ENCODE measurements at places on chromosomes 3 and 15.

GRCh38 chr15:72319985-72320671 is at the start of gene CELF6:
Gene CELF6 (minus strand): TSS chr15:72320157. CDS start chr15:72319874, 283 bp downstream.
- DNase-seq, result peak; percentile 72

GRCh38 chr3:119604878-119605277 is 7.2 kb downstream of the PLA1A start:
- DNase-seq, result no peak

DNA sequence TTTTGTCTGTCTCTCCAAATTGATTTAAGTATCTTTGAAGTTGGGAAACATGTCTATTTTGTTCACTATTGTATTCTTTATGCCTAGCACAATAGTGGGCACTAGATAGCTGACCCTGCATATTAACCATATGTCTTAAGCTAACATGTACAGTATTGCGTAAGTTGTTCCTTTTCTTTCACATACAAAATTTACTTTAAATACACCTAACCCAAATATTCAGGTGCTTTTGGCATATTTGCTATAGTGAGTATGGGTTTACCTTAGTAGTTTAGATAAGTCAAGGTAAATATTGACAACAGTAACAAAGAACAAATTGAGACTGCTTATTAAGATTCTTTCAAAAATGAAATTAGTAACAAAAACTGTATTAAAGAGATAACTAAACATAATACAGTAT is 50.9 kb downstream of the NRG4 start:
- no peak for DNase-seq

- no peak for DNase-seq
These were observed 58.5 kb upstream of the TNFSF10 start for GRCh38 chr3:172581757-172582166.

- no peak for DNase-seq
These were observed 586.7 kb downstream of the NTRK3 start for GRCh38 chr15:87669846-87670245.

DNA sequence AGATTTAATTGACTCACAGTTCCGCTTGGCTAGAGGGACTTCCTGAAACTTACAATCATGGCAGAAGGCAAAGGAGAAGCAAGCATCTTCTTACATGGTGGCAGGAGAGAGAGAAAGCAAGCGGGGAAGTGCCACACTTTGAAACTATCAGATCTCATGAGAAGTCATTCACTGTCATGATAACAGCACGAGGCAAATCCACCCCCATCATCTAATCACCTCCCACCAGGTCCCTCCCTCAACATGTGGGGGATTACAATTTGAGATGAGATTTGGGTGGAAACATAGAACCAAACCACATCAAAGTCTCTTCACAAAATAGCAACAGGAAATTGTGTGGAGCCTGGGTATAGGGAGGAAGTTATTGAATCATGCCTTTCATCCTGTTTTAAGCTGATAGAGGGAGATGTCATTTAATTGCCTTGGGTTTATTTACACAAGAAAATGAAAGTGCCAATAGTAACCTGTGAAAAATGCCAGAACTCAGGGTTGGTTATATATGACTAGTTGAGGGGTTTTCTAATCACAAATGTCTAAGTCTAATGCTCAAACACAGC is 624.8 kb upstream of the LMCD1 start:
- DNase-seq, result peak; percentile 38

DNA sequence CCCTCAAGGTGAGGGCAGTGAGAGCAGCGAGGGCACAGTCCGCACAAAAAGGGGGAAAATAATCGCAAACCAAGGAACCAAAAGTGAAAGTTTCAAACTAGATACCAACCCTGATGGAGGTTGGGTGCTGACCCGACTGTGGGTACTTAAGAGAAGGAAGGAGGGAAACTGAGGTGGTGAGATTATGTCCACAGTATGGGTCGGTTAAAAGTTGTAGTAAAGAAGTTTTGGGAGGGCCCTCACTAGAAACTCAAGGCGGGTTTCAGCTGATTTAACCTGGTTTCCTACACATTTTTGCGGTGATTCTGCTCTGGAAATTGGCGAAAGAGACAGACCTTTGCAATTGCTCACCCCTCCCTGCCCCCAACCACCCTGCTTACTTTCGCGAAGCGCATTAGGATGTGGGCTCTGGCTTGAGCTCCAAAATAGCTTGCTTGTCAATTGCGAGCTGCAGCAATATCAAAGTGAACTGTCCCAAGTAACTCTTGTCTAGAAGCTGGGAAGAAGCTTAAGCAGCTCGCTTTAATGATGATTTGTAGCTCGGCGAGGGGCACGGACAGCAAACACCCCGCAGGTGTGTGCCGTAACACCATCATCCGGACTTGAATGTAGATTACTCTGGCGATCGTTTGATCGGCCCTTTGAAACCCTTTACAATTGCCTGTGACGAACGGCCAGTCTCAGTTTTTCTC is 15.8 kb downstream of the SOX2 start:
- DNase-seq, result no peak
